K562 (cell line): ENCODE measurements at places on chromosomes 5 and 9.

DNA sequence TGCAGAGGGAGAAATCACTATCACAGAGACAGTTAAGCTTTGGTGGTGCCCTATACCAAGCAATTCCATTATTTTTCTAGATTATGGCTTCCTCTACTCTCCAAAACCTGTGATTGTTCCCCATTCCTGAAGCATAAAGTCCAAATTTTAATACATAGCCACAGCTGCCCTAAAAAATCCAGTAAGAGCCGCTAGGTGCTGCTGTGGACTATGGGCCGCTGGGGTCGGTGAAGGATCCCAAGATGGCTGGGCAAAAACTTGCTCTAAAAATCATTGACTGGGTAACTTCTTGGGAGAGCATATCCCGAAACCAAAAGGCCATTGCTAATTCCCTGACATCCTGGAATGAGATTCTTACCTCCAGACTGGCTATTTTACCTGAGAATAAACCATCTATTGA, 245.3 kb downstream of the NFIB start:
- DNase-seq: no peak
- no peaks in the 10 kb centered on the region for H3K36me3 ChIP-seq
- no peak overlapping the region for H3K27ac ChIP-seq
- no peaks in the 10 kb centered on the region for H3K27me3 ChIP-seq

- H3K27ac ChIP-seq: no peak overlapping the region
- H3K4me1 ChIP-seq: peaks cover 41% of the 10 kb centered on the region
- DNase-seq: no peak
- H3K27me3 ChIP-seq: no peaks in the 10 kb centered on the region
- peaks cover 44% of the 10 kb centered on the region; the same call in 2 of the 3 replicates for H3K36me3 ChIP-seq
Observed at GRCh38 chr5:316210-317085, 5.1 kb upstream of the AHRR start.

DNA sequence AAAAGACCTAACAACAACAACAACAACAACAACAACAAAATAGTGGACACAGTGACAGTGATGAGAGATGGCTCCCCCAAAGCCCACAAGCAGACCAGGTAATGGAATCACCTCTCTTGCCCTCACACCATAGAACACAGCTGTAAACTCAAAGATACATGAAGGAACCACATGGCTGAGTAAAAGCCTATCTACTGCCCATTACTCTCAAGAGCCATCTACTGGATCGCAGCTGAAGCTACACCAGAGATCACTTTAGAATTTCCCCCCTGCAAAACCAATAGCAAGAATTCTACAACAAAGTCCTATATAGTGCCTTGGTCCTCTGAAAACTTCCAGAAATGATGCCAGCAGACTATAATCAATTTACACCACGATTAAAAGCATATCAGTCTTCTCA, 1537.6 kb upstream of the CDH9 start:
- no peaks in the 10 kb centered on the region for H3K36me3 ChIP-seq
- H3K27ac ChIP-seq: no peak overlapping the region
- no peak for DNase-seq
- no peak overlapping the region for H3K4me3 ChIP-seq
- H3K4me1 ChIP-seq: no peaks in the 10 kb centered on the region
- no peaks in the 10 kb centered on the region for H3K27me3 ChIP-seq

DNA sequence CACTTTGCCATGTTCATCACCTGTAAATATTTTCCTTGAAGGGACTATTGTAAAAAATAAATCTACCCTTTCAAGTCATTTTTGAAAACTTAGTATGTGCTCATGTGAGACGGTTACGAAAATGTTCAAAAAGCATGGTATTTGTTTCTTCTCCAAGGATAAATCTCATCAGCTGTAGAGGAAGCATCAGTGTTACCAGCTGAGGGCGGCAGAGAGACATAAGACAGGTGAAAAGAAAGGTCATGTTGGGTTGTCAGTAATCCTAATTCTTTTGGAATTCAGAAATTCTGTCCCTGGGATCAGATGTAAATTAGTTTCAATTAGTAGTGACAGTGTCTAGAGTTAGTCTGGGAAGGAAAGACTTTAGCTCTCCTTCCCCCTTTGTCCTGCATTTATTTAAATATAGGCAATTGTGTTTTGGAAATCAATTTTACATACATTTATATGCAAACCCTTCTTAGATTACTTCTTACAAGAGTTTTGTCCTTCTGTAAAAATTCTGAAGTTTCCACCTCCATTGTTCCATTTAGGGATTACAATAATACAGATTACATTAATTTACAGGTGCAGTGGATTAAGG, 791.9 kb upstream of the CDH6 start:
- no peaks in the 10 kb centered on the region for H3K27me3 ChIP-seq
- no peaks in the 10 kb centered on the region for H3K36me3 ChIP-seq
- H3K4me1 ChIP-seq: no peaks in the 10 kb centered on the region
- H3K27ac ChIP-seq: no peak overlapping the region
- no peak for DNase-seq

- no peak overlapping the region for H3K27ac ChIP-seq
- no peak overlapping the region for H3K4me3 ChIP-seq
- H3K27me3 ChIP-seq: no peaks in the 10 kb centered on the region
- DNase-seq: no peak
- H3K36me3 ChIP-seq: no peaks in the 10 kb centered on the region
Observed at GRCh38 chr9:115810166-115810565, 343.4 kb upstream of the PAPPA start.

DNA sequence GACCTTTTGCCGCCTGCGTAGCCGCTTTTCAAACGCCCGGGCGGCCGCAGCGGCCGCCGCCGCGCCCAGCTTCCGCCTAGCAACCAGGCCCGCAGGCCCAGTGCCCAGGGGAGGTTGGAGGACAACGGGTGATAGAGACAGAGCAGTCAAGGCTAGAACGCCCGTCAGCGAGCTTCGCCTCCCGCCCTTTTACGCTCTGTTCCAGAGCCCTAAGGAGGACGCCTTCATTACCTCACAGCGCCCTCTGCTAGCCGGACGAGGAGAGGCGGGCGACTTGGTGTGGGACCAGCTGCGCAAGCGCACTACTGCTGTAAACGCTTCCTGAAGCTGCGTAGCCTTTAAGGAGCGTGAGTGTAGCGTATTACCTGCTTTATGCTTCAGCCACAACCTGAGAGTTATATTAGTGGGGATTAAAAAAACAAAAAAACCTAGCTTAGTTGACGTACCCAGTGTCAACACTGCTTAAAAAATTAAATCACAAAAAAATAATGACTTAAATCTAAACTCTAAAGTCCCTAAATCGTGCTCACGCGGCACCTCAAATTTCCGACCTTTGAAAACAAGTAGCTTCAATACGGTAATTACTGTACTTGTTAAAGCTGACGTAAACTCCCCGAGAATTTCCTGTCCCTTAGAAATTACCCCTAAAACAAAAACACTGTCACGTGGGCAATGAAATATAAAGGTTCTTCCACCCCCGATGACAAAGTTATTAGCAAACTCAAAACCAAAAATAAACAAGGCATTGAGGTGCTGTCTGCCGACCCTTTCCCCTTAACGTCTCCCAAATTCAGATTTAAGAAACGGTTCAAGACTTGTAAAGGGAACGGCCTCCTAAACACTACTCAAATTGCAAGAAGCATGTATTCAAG, at the start of gene CEP120:
Gene CEP120 (minus strand): TSS at position 126 of the 872 bp plus-strand sequence. CDS start 405 bp downstream, outside the sequence.
- peaks cover 3% of the 10 kb centered on the region; the same call in 1 of the 3 replicates for H3K36me3 ChIP-seq
- peak within 1 kb of the TSS; percentile 75 for H3K27ac ChIP-seq
- H3K4me1 ChIP-seq: peaks cover 6% of the 10 kb centered on the region; the same call in 1 of the 2 replicates
- DNase-seq: peak; percentile 94
- no peaks in the 10 kb centered on the region for H3K27me3 ChIP-seq

DNA sequence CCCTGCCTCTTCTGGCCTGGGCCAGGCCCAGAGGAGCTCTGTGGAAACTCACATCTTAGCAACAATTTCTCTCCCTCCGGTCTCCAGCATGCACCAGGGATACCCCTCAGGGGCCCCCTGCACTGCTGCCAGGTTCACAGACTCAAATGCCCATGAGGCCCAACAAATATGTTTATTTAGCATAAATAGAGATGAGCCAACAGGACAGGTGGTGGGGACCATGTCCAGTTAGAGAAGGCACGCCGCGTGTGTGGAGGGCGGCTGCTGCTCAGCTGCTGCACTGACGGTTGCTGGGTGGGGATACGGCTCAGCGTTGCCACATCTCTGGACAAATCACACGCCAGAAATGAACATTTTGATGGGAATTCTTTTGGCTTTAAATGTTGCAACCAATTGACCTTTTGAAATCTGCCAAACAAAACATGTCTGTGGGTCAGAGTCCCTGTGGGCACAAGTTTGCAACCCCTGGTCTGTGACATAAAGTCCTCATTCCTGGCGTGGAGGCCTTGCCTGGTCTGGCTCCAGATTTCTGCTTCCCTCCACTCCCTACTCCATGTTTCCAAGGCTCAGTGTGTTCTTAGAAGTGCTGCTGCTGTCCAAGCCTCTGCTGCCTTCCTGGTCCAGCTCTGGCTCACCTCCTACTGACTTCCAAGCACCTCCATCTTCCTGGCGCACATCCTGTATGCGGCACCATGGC, 88.9 kb downstream of the AMBP start:
- H3K36me3 ChIP-seq: peaks cover 5% of the 10 kb centered on the region; the same call in 1 of the 3 replicates
- no peaks in the 10 kb centered on the region for H3K27me3 ChIP-seq
- H3K4me3 ChIP-seq: no peak overlapping the region
- no peak for DNase-seq

GRCh38 chr5:123813264-123813663, 301.3 kb downstream of the CSNK1G3 start:
- H3K4me1 ChIP-seq: no peaks in the 10 kb centered on the region
- no peak overlapping the region for H3K27ac ChIP-seq
- H3K36me3 ChIP-seq: no peaks in the 10 kb centered on the region
- no peak overlapping the region for H3K4me3 ChIP-seq
- H3K27me3 ChIP-seq: no peaks in the 10 kb centered on the region
- DNase-seq: no peak

- H3K4me3 ChIP-seq: no peak overlapping the region
- DNase-seq: no peak
- no peaks in the 10 kb centered on the region for H3K4me1 ChIP-seq
Observed at GRCh38 chr5:58919833-58920232, 337.0 kb downstream of the RAB3C start.

DNA sequence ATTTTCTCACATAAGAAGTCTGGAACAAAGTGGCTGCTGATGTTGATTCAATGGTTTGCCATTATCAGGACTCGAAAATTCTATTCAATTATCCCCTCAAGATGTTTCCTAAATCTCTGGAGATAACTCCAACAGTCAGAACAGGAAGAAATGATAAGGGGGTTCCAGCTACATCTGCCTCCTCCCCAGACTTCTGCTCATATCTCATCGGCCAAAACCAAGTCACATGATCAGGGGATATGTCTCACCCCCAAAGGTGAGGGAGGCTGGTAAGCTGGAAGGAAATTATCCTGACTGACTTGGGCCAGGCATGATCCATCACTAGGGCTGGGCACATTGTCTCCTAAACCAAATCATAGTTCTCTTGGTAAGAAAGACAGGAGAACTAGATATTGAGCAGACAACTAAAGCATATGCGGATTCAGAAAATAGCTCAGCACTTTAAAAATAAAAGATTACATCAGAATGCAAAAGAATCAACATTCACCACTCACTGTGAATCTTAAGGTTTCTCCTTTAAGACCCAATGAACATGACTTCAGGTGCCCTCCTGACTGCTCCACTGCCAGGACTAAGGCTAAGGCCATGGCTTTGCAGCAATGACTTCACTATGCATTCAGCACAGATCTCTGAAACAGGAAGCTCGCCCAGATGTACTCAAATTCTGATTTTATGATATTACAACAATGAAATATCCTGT, 306.3 kb downstream of the ENC1 start:
- DNase-seq: peak; percentile 53
- no peak overlapping the region for H3K4me3 ChIP-seq

- no peak overlapping the region for H3K4me3 ChIP-seq
- H3K27me3 ChIP-seq: no peaks in the 10 kb centered on the region
- H3K36me3 ChIP-seq: peaks cover 16% of the 10 kb centered on the region
- H3K27ac ChIP-seq: no peak overlapping the region
- no peaks in the 10 kb centered on the region for H3K4me1 ChIP-seq
Observed at GRCh38 chr9:123234853-123235252, 33.5 kb downstream of the STRBP start.

- no peak for DNase-seq
- no peak overlapping the region for H3K27ac ChIP-seq
- no peaks in the 10 kb centered on the region for H3K36me3 ChIP-seq
- no peak overlapping the region for H3K4me3 ChIP-seq
- H3K4me1 ChIP-seq: no peaks in the 10 kb centered on the region
Observed at GRCh38 chr9:3968891-3969290, 331.0 kb downstream of the GLIS3 start.

- no peaks in the 10 kb centered on the region for H3K27me3 ChIP-seq
- H3K27ac ChIP-seq: no peak overlapping the region
- H3K4me1 ChIP-seq: no peaks in the 10 kb centered on the region
- DNase-seq: no peak
Observed at GRCh38 chr5:143708672-143709071, 103.3 kb upstream of the HMHB1 start.

DNA sequence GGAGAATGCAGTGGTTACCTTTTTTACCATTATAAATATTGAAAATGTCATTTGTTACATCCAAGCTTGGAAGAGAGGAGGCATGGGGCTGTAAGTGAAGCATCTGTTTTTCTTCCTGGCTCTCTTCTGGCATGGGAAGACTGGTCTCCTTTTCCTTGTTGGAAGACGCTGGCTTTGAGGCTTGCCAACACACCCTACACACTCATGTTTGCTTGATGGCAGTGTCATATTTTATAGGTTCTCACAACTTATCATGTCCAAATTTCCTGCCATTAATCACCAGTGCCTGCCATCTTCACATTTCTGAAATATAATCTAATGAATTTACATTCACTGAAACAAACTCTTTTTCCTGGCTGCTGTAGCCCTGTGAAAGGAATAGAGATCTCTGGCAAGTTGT, 252.9 kb downstream of the MAN2A1 start:
- H3K4me1 ChIP-seq: no peaks in the 10 kb centered on the region
- H3K36me3 ChIP-seq: no peaks in the 10 kb centered on the region
- H3K27me3 ChIP-seq: no peaks in the 10 kb centered on the region; the same call in 1 of the 2 replicates
- no peak overlapping the region for H3K4me3 ChIP-seq

GRCh38 chr5:83946516-83946915, 225.9 kb upstream of the HAPLN1 start:
- no peaks in the 10 kb centered on the region for H3K27me3 ChIP-seq
- no peaks in the 10 kb centered on the region for H3K4me1 ChIP-seq
- no peak for DNase-seq
